ENCODE measurements at places on chromosomes 11 and 22.
A peak's percentile ranks its signal among the peaks of the same experiment; 100 is the strongest.

GRCh38 chr11:59283825-59284772 lies 71.4 kb upstream of the MPEG1 start:
- peak; percentile 59 for DNase-seq

GRCh38 chr11:10579700-10580099 lies 11.2 kb upstream of the LYVE1 start:
- DNase-seq, result no peak

GRCh38 chr11:128501632-128502549 lies 85.5 kb downstream of the ETS1 start:
- DNase-seq, result peak; percentile 74

DNA sequence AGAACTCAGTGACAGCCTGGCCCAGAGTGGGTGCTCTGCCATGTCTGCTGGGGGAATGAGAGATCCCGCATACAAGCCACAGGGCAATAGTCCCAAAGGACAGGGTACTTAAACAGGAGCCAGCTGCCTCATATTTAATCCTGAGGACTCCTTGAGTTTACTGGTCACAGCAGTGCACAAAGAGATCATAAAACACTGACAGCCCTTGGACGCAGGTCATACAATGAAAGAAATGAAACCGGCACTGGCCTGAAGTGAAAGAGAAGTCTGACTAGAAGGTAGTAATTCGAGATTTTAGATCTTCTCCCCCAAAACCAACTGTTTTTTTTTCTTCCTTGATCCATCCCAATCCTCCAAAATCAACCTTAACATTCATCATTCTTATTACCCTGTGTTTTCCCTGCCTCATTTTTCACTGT lies 299.8 kb upstream of the SYN3 start:
- no peak for DNase-seq

DNA sequence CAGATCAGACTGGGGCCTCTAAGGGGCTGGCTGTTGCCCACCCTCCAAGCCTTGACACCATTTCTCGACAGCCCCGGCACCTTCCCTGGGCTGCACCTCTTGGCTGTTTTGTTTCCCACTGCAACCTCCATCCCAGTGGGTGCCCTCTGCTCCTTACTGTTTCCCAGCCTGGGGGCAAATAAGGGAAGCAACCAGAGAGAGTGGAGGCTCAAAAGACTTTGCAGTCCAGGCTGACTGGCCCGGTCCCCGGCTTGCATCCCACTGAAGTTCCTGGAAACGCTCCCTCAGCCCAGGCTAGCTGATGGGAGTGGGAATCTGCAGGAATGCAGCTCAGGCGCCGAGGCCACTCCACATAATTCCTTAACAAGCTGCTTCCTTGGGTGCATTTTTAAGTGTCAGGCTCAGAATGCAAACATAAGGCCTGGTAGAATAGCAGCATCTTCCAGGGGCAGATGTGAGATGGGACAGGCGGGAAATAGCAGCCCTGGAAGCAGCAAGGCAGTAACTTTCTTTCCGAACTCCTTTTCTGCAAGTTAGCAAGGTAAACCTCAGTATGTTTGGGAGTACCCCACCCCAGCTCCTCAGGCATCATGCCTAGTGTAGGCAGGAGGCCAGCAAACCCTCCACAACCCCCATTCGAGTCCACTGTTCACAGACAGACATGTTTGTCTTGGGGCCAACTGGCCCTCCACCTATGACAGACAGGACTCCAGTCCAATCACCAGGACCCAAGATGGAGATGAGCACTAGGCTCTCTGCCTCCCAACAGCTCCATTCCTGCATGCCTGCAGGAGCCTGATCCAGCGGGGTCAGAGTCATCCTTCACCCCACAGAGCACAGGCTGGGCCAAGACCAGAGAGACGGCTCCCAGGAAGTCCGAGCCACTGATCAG lies 39.3 kb downstream of the RPL27A start:
- no peak for DNase-seq

DNA sequence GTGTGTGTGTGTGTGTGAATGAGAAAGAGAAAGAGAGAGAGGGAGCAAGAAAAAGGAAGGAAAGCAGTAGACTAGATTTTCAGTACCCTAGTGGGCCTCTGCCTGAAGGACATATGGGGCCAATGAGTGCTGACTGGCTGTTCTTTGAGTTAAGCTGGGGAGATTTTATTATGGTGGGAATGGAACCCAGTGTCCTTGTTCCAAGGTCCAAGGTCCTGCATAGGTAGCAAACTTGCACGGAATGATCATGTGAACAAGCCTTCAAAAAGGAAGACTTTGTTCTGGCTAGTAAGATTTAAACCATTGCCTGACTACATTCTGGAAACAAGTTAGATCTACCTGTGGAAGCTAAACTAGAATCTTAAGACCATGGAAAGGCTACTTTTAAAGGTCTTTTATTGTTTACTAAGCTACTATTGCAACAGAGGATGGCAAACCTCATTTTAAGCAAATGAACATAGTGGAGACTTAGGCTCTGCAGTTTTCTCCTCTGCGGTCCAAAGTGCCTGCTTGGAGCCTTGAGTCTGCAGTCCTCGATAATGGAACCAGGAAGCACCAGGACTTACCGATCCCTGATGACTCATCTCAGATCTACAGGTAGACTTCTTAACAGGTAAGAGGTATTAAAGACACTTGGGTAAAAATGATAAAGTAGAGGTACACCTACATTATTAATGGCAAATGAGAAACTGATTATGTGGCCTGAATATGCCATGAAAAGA lies 10.2 kb upstream of the GRAMD1B start:
- no peak for DNase-seq

- DNase-seq, result no peak
Measured at GRCh38 chr11:398826-399225, 4.8 kb downstream of the PKP3 start.

DNA sequence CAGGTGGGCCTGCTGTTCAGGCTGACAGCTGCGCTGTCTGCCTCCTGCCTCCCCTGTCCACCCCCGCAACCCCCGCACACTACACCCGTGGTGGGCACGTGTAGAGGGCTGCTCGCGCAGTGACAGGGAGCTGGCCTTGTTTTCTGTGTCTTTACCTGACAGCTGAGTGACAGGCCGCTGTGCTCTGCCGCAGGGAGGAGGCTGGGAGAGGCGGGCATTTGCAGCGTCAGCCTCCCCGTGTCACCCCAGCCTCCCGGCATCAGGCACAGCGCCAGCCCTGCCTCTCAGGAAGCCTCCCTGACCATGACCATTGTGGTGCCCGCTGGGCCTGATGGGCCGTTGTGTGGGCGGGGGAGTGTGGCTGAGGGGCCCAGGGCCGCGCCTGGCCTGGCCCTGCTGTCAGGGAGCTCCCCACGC lies 32.0 kb upstream of the RELT start:
- peak; percentile 60 for DNase-seq

DNA sequence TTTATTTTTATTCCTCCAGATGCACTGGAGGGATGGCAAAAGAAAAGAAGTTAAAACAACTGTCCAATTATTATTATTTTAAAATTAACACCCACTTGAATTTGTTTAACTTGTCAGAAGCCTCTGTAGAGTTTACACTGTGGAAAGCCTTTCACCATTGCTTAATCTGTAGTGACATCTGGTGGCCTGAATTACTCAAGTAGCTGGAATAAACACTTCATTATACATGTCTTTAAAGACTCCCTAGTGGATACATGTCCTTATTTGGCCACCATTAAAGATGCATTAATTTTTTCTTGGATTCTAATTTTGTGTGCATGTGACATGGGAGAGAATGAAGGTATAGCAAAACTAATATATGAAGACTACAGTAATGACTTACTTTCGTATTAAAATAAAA lies 1496.5 kb downstream of the FAM181B start:
- peak; percentile 50 for DNase-seq

DNA sequence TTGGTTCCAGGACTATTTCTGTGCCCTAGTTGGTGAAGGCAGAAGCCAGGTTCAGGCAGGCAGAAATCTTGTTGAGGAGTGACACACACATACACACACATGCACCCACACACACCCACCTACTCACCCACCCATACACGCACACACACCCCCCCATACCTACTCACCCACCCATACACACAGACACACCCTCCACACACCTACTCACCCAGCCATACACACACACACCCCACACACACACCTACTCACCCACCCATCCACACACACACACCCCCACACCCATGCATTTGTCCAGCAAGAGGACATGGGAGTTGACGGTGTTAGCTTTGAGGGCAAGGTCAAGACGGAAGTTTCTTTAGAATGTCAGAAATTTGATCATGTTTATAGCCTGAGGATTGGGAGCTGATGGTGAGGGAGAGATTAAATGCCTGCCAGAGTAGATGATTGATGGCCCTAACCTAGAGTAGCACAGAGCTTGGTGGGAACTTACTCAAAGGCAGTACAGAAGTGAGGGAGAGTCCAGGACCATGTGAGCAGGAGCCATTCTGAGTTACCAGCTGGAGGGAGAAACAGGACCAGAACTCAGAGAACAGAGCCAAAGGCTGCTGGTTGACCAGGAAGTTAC lies 68.9 kb downstream of the CYB5R2 start:
- DNase-seq, result no peak

DNA sequence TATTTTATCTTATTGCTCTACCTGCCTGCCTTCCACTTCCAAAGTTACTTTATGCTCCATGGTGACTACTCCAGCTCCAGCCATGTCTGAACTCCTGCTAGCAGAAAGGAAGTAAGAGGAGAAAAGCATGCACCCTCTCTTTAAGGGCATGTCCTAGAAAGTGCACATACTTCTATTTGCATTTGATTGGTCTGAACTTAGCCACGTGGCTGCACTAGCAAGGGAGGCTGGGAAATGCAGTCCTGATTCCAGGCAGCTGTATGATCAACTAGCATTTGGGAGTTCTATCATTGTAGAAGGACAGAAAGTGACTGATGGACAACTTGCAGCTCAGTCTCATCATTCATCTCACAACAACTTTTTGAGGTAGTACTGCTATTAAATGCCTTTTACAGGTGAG lies 515.7 kb downstream of the BUD13 start:
- no peak for DNase-seq

DNA sequence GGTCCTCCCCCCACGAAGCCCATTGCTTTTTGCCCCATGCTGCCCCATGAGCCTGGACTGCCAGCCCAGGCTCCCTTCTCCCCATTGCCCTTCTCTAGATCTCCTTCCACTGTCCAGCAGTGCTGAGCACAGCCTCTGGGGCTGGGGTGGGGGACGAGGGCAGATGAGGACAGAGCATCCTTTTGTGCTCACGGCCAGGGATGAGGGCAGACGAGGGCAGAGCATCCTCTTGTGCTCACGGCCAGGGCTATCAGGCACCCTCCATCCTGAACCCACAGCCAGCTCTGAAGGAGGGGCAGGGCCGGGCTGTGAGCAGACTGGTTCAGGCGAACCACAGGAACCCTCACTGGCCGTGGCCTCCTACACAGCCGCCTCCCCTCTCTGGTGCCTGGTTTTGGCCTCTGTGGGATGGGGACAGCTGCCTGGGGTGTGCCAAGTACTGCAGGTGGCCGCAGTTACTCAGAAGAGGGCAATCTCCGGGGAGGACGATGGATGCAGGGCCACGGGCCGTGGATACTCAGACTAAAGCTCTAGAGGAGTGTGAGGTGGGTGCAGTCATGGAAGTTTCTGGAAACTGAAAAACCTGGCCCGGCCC lies 1258.8 kb downstream of the BRD1 start:
- DNase-seq, result peak; percentile 64

DNA sequence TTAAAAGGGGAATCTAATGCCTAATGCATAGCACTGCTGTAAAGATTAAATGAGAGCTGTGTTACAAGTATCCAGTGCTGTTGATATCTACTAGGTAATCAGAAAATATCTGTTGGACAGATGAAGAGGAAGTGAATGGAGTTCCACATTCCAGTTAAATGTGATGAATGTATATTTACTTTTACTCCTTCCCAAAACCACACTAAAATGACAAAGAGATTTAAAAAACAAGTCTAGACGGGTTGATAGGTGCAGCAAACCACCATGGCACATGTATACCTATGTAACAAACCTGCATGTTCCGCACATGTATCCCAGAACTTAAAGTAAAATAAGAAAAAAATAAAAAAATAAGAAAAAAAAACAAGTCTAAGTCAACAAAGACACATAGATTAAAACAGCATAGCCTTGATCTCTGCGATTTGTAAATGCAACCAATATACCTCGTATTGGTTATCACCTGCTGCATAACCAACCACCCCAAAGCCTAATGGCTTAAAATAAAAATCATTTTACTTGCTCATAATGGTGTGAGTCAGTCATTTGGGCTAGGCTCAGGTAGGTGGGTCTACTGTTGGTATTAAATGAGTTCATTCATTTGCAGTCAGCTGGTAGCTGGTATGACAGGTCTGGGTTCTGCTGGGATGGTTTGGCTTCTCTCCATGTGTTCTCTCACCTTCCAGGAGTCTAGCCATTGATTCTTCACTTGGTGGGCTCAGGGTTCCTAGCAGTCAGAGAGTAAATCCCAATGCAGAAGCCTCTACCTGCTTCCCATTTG lies 39.7 kb upstream of the SLC6A5 start:
- DNase-seq, result no peak

GRCh38 chr11:19183646-19184045 lies 18.1 kb downstream of the CSRP3 start:
- no peak for DNase-seq

DNA sequence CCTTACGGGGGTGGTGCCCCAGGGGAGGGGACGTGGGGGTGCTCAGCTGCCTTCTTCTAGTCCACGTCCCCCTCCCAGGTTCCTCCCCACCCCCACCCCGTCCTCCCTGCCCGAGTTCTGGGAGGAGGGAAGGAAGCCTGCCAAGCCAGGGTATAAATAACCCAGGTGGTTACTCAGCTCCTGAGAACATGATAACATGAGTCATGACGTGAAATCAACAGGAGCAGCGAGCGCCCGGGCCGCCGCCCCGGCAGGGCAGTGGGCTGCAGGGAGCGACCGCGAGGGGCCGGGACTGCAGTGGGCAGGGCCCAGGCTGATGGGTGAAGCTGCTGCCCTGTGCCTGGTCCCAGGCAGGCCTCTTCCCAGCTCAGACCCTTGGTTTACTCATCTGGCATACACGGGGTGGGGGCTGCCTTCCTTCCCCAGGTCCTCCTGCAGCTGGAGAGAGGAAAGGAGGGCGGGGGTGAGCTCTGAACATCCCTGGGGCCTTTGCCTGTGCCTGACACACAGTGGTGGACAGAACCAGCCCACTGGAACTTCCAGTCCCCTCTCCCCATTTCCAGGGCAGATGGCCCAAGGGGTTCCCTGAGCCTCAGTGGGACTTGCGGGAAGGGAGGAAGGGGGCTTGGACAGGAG lies 8.8 kb upstream of the PDGFB start:
- DNase-seq, result no peak

DNA sequence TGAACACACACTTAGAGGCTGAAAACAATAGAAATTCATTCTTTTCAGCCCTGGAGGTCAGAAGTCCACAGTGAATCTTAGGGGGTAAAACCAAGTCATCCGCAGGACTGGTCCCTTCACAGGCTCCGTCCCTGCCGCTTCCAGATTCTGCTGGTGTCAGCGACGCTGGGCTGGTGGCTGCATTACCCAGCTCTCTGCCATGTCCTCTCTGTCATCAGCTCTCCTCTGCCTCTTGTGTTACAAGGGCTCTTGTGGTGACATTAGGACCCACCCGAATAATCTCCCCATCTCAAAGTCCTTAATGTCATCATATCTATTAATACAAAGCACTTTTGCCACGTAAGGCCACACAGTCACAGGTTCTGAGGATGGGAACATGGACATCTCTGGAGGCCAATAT lies 47.7 kb upstream of the ANO1 start:
- no peak for DNase-seq

Measured in midbrain (tissue), 1 donor.